ENCODE measurements at places on chromosomes 16 and 17.
A peak's percentile ranks its signal among the peaks of the same experiment; 100 is the strongest.

DNA sequence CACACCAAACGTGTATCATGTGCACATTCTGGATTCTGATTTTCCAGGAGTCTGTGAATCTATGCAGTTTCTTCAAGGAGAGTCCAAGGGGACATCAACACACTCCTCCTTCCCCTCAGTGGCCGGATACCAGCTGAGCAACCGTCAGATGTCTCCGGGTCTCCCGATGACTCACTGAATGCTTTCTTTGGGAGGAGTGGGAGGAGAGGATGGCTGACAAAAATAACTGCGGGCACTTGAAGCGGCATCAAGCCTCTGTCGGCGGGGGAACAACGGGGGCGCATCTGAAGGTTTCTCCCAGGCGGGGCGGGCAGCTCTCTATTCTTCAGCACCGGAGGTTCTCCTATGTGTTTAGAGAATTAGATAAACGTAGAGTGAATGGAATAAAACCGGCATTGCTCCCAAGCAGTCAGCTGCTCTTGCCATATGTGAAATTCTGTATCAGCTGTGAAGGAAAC lies 24.6 kb upstream of the LRRC75A start:
- peak; percentile 48 for DNase-seq

GRCh38 chr17:31256936-31257335 lies 40.1 kb downstream of the OMG start:
- no peak for DNase-seq

DNA sequence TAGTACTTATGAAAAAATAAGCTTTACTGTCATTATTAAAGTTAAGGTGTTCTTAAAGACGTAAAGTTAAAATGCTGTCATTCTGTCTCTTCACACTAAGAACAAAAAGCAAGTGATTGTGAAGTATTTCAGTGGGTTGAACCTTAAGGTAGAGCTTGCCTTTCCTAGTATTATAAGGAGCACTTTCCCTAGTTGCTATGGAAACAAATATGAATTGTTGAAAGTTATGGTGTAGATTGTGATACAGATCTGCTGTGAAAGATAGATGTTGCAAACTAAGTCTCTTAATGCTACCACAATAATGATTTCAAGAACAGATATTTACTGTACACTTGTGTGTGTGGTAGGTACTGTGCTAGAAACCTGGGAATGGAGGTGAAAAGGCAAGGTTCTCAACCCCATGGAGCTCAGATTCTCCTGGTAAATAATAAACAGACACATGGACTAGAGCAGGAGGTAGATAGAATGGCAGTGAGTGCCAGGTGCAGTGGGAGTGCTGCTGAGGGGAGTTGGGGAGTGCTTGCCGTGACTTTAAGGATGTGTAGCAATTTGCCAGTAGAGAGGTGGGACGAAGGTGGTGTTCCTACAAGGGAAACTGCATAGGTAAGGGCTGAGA lies 34.7 kb downstream of the MRTFB start:
- DNase-seq = no peak

GRCh38 chr16:71954699-71955195 lies 45.5 kb downstream of the PKD1L3 start:
- DNase-seq = no peak

- no peak for DNase-seq
These were observed 524.0 kb downstream of the TOX3 start for GRCh38 chr16:52022980-52023379.

DNA sequence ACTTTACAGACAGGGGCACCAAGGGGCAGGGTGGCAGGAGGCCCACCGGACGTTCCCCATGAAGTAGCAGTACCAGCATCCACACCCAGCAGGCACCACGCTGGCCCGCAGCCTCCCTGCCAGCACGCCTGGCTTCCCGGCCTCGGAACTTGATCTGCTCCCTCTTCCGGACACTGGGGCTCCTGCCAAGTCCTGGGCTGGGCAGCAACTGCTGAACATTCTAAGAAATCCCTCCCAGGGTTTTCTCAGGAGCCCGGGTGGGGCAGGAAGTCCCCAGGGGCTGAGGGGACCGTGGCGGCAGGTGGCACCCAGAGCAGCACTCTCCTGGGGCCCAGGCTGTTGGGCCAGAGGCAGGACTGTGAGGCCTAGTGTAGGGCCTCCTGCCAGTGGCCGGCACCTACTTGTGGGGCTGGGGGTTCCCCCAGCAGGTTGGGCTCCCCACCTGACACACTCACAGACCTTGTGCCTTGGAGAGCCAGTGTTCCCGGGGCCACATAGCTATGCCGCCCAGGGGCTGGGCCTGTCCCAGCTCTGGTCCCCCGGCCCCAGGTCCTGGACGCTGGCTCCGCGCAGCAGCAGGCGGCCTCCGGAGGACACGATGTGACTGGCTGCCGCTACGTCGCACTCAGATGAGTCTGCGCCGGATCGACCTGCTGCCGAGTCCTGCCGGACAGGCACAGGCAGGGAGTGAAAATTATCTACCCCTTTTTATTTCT lies 86.2 kb upstream of the CBX4 start:
- DNase-seq = no peak

- DNase-seq = no peak
These were observed 10.4 kb downstream of the NCBP3 start for GRCh38 chr17:3835410-3836229.

GRCh38 chr16:85028685-85029407 lies 1.3 kb downstream of the KIAA0513 start:
- peak; percentile 10 for DNase-seq

DNA sequence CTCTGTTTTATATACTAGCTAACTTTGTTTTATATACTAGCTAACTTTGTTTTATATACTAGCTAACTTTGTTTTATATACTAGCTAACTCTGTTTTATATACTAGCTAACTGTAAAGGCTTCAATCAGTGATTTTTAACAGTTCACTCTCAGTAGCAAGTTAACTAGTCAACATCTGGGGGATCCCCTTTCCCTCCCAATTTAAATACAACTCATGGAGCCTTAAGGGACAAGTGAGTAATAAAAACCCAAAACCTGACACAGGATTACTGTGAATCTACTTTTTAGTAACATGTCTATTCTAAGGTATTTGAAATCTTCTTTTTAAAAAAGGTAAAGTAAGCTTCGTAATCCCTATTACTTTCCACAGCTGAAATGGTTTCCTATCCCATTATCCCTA lies 32.2 kb downstream of the FAM222B start:
- no peak for DNase-seq

GRCh38 chr17:2337544-2338314 lies 428 bp downstream of the SGSM2 start:
- DNase-seq = peak; percentile 58

DNA sequence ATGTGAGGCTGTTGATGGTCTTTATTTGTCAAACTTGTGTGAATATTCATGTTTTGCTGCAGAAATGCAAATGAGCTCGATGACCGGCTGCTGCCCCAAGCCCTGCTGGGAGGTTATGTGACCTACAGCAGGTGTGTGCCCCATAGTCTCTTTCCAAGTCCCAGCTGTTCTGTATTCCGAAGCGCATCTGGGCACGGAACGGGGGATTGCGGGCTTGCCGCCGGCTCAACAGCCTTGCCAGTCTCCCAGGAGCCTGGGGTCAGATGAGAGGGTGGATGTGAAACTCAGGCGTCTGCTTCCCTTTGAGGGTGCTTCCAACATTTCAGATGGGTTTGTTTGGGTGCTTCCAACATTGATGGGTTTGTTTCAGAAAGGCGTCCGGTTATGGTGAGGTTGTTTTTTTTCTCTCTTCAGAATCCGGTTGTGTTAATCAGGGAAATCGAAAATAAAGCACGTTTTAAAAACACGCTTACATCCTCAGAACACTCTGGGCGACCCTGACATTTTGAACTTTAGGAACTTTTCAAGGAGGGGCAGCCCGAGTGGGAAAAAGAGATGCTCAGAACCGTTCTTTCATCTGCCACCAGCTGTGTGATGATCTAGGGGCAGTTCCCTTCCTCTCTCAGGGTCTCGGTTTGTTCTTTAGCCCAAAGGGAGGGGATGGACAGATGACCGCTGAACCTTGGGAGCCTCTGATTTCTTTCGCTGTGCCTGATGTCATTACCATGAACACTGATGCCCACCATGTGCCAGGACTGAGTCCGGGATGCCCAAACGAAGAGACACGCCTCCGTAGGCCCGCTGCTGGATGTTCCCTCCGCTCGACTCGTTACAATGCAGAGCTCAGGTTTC lies 47.8 kb upstream of the AMZ2 start:
- peak; percentile 23 for DNase-seq

All from NCI-H146 (cell line).